ENCODE measurements at places on chromosomes 5 and 9.

- DNase-seq, result peak; percentile 47
Measured at GRCh38 chr9:132409828-132410528, at the start of gene CFAP77. TSS of gene CFAP77 (plus strand) at chr9:132410211. CDS start at chr9:132410272, 61 bp downstream.

DNA sequence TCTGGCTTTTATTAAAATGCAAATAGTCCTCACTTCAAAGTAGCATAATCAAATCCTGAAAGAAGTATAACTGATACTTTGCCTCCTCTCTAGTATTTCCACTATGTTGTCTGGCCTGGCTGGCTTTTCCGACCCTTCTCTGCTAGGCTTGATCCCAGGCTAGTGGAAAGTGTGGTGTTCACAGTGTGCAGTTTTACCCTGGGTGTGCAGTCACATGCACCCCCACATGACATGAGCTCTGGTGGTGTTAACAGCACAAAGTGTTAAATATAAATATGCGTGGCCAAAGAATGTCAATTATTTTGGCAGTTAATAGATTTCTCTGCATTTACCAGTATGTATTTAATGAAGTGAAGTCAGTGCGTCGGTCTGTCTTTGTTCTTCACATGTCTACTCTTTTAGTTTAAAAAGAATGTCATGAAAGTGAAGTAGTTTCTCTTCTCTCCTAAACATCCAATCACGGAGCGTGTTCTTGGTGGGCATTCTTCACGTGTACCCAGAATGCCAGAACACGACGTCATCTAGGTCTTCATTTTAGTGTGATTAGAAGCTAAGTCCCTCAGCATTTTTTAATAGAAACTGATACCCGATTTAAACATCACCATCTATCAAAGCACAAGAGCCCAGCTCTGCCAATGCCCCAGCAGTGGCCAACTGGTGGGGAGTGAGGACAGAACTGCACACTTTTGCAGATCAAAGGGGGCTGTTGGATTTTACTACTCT is 286.4 kb downstream of the FANCC start:
- no peak for DNase-seq

- DNase-seq, result no peak
Measured at GRCh38 chr5:61687371-61687770, 355.3 kb downstream of the ZSWIM6 start.

GRCh38 chr9:105760053-105760452 is 65.7 kb downstream of the TMEM38B start:
- DNase-seq, result no peak

DNA sequence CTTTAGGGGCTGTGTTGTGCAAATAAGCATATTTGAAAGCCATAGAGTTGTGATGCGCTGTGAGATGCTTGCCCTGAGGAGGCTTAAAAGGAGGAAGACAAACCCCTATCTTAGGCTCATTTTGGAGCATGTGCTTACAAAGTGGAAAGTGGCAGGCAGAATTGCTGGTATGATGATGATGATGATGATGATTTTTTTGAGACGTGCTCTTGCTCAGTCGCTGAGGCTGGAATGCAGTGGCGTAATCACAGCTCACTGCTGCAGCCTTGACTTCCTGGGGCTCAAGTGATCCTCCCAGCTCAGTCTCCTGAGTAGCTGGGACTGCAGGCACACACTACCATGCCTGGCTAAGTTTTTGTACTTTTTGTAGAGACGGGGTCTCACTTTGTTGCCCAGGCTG is 1.7 kb downstream of the CNOT8 start:
- DNase-seq, result peak; percentile 14

DNA sequence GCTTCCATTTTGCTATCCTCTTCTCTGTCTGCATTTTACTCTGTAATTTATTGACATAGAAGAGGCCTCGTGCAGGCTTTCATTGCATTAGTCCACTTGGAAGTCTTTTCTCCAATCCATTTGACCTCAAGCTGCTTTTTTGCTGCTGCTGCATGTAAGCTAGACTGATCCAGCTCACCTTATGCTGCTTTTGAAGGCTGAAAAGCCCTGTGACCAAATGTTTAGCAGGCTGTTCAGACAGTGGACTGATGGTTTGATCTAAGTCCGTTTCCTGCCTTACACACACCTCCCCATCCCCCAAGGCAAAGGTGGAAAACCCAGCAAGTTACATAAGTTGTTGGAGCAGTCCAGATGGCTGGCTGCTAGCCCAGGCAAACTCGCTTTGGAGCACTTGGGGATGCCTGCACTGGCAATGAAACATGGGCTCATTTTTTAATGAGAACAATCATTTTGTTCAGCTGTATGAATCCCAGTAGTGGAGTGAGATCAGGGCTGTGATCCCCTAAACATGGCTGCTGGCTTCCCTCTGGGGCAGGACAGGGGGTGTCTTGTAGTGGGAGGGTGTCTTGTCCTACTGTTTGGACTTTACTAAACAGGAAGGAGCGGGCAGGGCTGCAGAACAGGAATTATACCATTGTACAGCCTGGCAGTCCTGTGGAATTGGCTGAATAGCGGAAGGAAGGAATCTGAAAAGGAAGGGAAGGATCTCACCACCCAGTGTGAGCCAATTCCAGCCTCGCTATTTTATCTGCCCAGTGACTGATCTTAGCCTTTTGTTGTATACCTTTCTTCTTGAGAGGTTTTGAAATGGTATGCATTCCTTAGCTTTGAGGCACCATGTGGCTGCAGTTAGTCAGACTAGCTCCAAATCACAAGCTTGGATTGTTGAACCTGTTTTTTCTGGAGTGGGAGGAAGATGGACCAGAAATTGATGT is 212.0 kb downstream of the ARHGAP26 start:
- no peak for DNase-seq
